NCI-H446 (cell line): ENCODE measurements at places on chromosomes 2 and 18.

DNA sequence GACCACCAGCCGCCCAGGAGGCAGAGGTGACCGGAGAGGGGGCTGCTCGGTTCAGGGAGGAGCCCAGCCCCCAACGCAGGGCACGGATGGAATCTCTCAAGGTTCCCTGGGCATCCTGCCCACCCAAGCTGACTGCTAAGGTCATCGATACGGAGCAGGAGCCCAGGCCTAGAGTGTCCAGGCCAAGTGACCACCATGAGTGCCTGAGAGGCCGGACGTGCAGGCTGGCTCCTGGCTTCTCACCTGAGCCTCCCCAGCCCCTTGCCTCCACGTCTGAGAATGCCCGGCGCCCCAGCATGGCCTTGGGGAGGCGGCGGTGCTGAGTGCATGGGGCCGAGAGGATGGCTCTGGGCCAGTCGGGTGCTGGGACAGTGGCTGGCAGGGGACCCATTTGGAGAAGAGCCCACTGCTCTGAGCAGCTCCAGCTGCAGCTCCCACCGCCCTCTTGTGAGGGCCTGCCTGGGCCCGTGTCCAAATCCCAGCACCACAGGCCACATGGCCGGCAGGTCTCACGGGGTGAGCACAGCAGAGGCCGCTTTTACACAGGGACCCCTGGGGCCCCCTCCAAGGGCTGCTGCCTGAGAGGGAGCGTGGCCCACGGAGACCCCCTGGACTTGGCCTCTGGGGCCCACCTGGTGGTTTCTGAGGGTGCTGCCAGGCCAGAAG is 102.8 kb upstream of the CTDP1 start:
- DNase-seq, result peak; percentile 84

GRCh38 chr2:173045181-173045580 is 30.5 kb upstream of the MAP3K20 start:
- DNase-seq, result no peak

DNA sequence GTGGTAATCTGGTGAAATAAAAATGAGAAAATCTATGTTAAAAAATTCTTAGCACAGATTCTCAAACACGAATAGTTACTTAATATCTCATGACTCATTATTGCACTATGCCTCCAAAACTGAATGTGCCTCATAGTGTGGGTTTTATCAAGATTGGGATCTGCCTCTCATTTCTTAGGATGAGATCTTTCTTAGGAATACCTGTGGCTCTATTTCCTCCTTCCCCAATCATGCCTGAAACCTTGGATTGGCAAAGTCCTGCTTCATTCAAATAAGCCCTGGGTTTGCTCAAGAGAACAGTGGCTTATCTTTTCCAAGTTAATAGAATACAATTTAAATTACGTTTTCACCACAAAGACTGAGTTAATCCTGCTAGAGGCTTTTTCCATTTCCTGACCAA is 100.3 kb downstream of the DPP10 start:
- DNase-seq, result no peak

- DNase-seq, result no peak
Observed at GRCh38 chr2:166372046-166372445, 3.7 kb downstream of the SCN9A start.

- no peak for DNase-seq
Observed at GRCh38 chr2:8193686-8194615, 487.9 kb upstream of the ID2 start.

DNA sequence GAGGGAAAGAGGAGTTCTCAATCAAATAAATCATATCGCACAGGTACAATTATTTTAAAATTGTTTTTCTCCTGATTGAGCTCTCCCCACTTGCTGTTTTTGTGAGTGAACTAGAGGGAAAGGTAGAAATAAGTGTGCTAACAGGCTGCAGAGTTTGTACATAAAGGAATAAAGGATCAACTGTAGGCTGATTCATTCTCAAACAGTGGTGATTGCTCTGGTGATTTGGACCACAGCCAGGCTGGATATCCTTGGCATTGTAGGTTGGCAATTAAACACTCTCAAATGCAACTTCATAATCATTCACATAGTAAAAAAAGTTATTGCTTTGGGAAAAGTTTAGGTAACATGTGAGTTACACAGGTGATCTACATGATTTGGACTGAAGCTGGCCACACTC is 29.8 kb downstream of the LRP1B start:
- peak; percentile 76 for DNase-seq

- DNase-seq, result no peak
Observed at GRCh38 chr2:154952346-154952980, 254.0 kb downstream of the KCNJ3 start.

- DNase-seq, result peak; percentile 42
Observed at GRCh38 chr2:18346344-18346743, 214.1 kb downstream of the RDH14 start.

DNA sequence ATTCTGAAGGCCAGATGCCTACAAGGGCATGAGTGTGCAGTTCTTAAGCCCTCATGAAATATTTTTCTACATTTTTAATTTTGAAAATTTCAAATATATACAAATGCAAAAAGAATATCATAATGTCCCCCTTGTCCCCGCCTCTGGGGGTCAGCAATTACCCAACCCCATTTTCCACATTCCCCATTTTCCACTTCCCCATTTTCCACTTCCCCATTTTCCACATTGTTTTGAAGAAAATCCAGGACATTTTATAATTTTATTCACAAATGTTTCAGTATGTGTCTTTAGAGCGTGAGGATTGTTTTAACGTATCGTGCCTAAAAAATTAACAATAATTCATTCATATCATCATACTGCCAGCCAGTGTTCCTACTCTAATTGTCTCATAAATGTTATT is 403.6 kb upstream of the RAB6C start:
- DNase-seq, result no peak

- no peak for DNase-seq
Observed at GRCh38 chr2:63882395-63883105, 40.9 kb downstream of the UGP2 start.

DNA sequence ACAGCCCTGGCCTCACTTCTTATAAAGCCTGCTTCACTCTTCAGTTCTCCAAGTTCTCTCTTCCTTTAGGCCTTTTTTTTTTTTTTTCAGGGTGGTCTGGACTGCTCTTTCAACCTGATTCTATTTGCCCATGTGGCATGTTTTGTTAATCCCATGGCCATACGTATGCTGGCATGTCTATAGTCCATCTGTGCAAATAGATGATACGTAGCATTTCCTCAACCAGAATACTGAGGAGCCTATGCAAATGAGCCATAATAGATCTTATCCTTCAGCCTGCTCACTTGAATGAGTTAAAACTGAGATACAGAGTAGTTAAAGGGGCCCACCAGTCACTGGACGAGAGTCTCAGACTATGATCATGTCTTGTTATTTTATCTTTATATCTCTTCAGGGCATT is 265.2 kb upstream of the CXCR4 start:
- DNase-seq, result no peak

GRCh38 chr2:37833423-37833822 is 91.7 kb upstream of the RMDN2 start:
- no peak for DNase-seq

- DNase-seq, result no peak
Observed at GRCh38 chr2:241412144-241412543, 56.1 kb downstream of the FARP2 start.

GRCh38 chr18:58754544-58755068 is 83.3 kb downstream of the MALT1 start:
- DNase-seq, result no peak

- no peak for DNase-seq
Observed at GRCh38 chr18:670522-670921, 13.1 kb downstream of the TYMS start.

GRCh38 chr2:219446101-219446504 is 11.5 kb downstream of the SPEG start:
- DNase-seq, result peak; percentile 66

DNA sequence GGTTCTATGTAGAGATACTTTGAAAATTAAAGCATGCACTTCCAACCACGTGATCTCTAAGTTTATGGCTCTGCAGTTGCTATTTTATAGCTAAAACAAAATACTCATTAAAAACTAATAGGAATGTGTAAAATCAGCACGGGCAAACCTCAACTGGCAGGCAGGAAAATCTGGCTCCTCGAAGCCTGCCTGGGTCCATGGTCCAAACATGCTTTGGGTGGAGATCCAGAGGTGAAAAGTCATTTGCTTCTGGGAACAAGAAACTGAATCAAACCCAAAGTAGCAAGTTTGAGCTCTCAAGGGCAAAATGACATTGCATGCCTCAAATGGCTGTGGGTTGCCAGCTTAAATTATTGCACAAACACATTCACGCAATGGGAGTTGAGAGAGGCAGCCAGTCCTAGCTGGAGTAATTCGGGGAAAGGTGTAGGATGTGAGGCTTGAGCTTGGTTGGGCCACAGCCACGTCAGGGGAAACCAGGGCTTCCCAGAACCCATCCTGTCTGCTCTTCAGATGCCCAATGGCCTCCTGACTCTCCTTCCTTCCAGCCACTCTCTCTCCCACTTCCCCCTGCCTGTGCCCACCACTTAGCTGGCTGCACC is 75.2 kb upstream of the LCLAT1 start:
- no peak for DNase-seq

GRCh38 chr2:58508006-58508405 is 266.9 kb upstream of the FANCL start:
- no peak for DNase-seq

GRCh38 chr2:114661971-114662939 is 219.8 kb downstream of the DPP10 start:
- DNase-seq, result no peak

DNA sequence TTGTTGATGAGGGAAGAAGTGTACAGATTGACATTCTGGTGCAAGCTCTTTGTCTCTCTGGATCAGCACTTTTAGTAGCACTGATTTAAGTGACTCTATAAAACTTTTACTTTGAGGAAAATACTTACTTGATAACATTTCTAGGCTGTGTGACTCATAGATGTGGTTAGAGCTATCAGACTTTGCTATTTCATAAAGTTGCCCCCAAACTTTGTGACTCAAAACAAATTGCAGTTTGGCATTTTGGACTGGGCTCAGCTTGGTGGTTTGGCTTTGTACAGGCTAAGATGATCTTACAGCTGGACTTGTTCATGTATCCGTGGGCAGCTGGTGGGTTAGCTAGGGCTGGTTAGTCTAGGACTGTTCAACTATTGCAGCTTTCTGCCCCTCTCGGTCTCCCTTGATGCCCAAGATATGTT is 42.1 kb upstream of the GLS start:
- no peak for DNase-seq

DNA sequence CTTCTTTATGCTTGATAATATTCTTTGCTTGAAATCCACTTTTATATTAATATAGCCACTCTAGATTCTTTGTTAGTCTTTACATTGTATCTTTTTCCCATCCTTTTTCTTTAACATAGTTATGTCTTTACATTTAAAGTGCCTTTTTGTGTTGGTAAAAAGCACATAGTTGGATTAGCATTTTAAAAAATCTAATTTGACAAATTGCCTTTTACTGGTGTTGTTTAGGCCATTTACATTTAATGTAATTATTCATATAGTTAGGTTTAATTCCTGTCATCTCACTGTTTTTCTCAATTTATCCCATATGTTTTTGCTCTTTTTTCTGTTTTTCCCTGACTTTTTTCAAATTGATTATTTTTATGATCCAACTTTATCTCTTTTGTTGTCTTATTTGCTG is 93.2 kb downstream of the BCL2L11 start:
- DNase-seq, result no peak

GRCh38 chr2:222213049-222213448 is 85.7 kb downstream of the PAX3 start:
- no peak for DNase-seq

GRCh38 chr2:120456867-120457266 is 110.9 kb downstream of the INHBB start:
- no peak for DNase-seq

DNA sequence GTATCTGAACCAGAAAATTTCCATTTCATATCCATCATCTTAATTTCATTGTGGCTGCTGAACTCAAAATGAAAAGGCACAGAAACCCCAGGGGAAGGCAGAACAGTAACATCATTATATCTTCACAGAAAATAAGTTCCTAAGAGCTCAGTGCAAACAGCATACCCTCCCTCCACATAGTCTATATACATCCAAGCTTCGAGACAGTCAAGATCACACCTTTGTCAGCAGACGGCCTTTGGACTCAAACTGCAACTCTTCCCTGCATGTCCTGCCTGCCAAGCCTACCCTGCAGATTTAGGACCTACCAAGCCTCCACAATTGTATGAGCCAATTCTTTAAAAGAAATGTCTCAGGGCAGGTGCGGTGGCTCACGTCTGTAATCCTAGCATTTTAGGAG is 502.1 kb downstream of the SUCLG1 start:
- no peak for DNase-seq

GRCh38 chr18:60248336-60249330 is 123.9 kb downstream of the MC4R start:
- DNase-seq, result no peak

- DNase-seq, result no peak
Observed at GRCh38 chr2:2271469-2271941, 59.6 kb downstream of the MYT1L start.

GRCh38 chr2:139992078-139992477 is 1211.9 kb upstream of the NXPH2 start:
- no peak for DNase-seq

DNA sequence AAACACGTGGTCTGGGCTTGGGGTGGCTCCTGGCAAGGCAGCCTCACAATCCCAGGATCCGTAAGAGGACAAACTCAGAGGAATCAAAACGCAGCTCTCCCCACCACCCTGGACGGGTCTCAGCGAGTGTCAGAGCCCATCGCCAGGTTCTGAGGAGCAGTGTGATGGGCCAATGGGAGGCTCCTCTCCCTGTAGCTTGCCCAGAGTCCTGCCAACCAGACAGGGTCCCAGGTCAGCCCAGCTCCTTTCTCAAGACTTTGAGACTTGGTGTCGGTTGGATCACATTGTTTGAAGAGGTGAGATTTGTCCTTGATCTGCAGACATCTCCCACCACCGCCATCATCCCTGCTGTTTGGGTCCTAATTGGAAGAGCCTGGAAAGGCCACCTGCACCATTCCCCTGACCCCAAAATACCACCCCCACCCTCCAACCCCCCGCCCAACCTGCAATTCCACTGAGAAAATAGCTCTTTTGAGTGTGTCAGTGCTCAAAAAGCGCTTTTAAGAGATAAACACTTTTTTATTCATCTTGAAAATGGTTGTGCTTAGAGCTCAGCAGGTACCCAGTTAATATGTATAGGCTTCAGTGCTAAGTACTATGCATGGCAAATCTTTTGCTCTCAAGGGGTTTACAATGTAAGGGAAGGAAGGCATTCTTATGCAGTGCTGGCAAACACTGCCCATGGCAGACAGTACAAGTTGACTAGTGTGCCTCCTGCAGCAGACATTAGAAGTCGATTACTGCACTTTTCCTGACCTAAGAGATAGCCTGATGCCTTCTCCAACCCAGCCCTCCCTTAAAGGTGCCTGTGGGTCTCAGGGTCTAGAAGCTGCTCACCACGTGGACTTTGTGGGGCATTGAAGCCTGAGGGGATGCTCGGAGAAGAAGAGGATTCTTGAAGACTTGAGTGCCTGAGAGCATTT is 50.6 kb downstream of the GLI2 start:
- DNase-seq, result no peak
